Left ventricle myocardium superior (tissue), 1 donor: ENCODE measurements at places on chromosomes 5 and 9. TPM values are rescaled to one million over a fixed set of nuclear protein-coding genes. Genes with fewer than 3 reads are reported as not detected.

DNA sequence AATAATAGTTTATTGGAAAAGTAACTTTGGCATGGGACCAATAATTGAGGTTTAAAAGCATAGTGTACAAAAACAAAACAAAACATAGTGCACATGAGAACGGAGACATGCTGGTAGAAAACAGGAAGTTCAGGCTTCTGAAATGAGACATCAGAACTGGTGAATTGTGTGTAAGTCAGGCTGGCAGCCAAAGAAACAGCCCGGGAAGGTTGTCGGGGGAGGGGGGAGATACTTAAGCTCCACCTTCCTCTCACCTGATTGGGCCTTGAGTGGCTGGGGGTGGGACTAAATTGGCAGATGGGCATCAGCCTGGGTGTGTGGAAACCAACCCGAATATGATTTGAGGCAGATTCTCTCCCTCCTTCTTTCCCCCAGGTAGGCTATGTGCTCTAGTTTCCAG is 256.3 kb downstream of the SMARCA2 start:
- DNase-seq, result peak; percentile 27

- DNase-seq, result no peak
These were observed 31.3 kb downstream of the FGF1 start for GRCh38 chr5:142654578-142655058.

DNA sequence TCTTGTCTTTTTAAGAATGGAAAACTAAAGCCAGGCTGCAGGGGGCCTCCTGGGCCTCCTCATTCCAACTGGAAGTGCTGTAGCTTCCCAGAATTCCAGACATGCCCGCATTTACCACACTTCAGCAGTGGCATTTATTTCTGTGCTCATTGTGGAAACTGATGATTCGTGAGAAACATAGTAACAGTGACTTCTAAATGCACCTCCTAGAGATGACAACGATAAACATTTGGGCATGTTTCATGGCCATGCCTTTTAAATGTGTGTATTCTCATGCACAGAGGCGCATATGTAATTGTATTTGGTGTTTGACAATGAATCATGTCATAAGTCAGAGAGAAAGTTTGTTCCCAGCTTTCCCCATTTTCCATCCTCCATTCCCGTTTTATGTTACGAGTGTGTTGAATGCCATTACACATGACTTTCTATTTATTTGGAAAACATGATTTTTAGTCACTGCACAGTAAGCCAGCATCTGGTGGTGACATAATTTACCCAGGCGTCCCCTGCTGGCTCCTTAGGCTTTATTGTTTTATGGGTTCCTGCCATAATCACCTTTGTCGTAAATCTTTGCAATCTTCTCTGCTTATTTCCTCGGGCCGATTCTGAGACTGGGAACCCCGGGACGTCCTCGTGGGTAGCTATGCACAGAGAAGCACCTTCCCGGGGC is 68.8 kb upstream of the FCN2 start:
- DNase-seq, result no peak

- DNase-seq, result no peak
These were observed 74.1 kb downstream of the CSF2 start for GRCh38 chr5:132147663-132148062.

DNA sequence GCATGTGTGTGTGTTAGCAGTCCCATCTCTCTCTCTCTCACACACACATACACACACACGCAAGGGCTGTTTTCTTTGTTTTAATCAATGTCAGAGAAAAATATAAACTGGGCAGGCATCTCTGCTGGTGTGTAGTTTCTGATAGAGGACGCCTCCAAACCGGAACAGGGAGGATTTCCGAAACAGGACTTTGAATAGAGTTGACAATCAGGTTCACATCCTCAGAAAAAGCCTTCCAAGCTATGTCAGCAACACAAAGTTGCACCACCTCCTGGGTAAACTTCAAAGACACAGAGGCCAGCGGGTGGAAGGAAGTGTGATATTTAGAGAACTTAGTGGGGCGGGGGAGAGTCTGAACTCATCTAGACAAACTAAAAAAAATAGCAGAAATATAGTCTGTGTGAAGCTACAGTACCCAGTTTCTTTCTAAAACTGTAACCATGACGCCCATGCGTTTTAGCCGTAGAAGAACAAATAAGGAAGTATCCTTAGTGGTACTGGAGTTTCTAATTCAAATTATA is 1.2 kb downstream of the ST8SIA4 start:
- DNase-seq, result peak; percentile 23

DNA sequence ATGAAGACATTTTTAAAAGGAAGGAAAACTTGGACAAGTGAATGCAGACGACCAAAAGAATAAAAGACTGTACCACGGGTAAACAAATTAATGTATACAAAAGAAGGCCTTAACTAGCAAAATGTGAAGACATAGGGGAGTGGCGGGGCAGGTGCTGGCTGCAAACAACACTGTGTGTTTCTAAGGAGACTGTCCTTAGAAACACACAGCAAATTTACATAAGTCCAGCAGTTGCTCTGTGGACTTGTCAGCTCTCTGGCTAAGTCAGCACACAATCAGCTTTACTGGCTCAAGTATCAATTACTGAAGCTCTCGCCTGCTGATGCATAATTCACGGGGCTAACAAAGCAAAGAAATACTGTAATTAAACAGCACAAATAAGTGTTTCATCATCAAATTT is 24.8 kb downstream of the PTBP3 start:
- no peak for DNase-seq

Gene ZFP37
- 0.82 TPM for total RNA-seq
